ENCODE measurements at places on chromosomes 7 and 10. TPM values are rescaled to one million over a fixed set of nuclear protein-coding genes. Genes with fewer than 3 reads are reported as not detected.

The EEPD1 gene
- polyA plus RNA-seq = 14.5 TPM

The GRM3 gene
- 0.05 TPM for polyA plus RNA-seq

The CALML5 gene
- 75.9 TPM for polyA plus RNA-seq

The HK1 gene
- 52.1 TPM for polyA plus RNA-seq

The DNAH11 gene
- 1.6 TPM for polyA plus RNA-seq

The CDK5 gene
- polyA plus RNA-seq = 5.2 TPM

The TAS2R5 gene
- 0.28 TPM for polyA plus RNA-seq

The TMEM229A gene
- not detected for polyA plus RNA-seq

The HOXA7 gene
- 1.5 TPM for polyA plus RNA-seq

The H2BK1 gene
- not detected for polyA plus RNA-seq

The MYL10 gene
- polyA plus RNA-seq = not detected

The SH2D4B gene
- not detected for polyA plus RNA-seq

The SMC3 gene
- polyA plus RNA-seq = 18.0 TPM

The CDHR1 gene
- 5.0 TPM for polyA plus RNA-seq

The SLC26A3 gene
- polyA plus RNA-seq = 0.01 TPM

Data from esophagus (tissue), 2 donors.